ENCODE measurements at places on chromosomes 2 and 18. TPM values are rescaled to one million over a fixed set of nuclear protein-coding genes. Genes with fewer than 3 reads are reported as not detected.

DNA sequence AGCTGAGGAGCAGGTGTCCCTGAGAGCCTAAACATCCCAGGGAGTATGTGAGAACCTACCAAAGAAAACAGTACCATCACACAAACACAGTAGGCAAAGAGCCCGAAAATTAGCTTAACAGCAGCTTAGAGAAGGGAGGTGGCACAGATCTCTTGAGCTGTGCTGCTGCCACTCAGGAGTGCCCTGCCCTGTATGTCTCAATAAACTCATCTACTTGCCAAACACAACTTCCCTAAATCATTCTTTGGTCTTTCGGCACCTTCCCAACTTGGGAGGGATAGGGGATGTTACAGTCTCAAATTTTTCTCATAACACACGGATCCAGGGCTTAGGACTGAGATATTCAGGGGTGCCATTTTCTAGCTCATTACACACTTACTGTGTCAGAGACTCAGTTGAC, 45.3 kb upstream of the C1D start:
- DNase-seq, result no peak
- no peak overlapping the region for H3K27ac ChIP-seq
- no peaks in the 10 kb centered on the region for H3K36me3 ChIP-seq
- no peak overlapping the region for H3K4me3 ChIP-seq

GRCh38 chr2:217902379-217903141, 100.2 kb downstream of the TNS1 start:
- no peak for DNase-seq
- no peaks in the 10 kb centered on the region for H3K4me1 ChIP-seq
- no peak overlapping the region for H3K4me3 ChIP-seq
- H3K27ac ChIP-seq, result no peak overlapping the region
- peaks cover 2% of the 10 kb centered on the region for H3K27me3 ChIP-seq
- no peaks in the 10 kb centered on the region for H3K36me3 ChIP-seq

DNA sequence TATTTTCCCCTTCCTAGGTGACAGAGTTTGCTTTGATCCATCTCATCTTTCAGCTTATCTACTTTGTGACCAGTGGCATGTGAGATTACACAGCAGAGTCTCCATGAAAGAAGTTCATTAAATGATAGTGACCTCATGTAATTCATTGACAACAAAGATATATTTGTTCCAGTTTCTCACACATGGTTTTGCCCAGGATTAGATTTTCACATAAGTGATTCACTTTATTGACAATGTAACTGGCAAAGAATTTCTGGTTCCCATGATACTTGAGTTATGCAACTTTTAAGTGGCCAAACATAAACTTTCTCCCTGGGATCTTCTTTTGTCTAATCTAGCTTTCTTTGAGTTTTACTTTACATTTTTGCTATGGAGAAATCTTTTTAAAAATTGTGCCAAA, 50.0 kb downstream of the MC4R start:
- no peaks in the 10 kb centered on the region for H3K36me3 ChIP-seq
- DNase-seq, result no peak
- no peak overlapping the region for H3K4me3 ChIP-seq
- no peaks in the 10 kb centered on the region for H3K4me1 ChIP-seq
- no peak overlapping the region for H3K27ac ChIP-seq

- no peaks in the 10 kb centered on the region for H3K27me3 ChIP-seq
- no peak overlapping the region for H3K27ac ChIP-seq
- H3K4me3 ChIP-seq, result no peak overlapping the region
- H3K36me3 ChIP-seq, result no peaks in the 10 kb centered on the region
These were observed 427.7 kb upstream of the LYPD1 start for GRCh38 chr2:133097666-133098065.

Gene PFN4
- 0.66 TPM for total RNA-seq

Gene BUB1
- total RNA-seq, result 1.6 TPM

Gene DSEL
- total RNA-seq, result 0.37 TPM
